RWPE2 (cell line): ENCODE measurements at places on chromosomes 6 and 20.

GRCh38 chr6:21588481-21589351 lies 4.8 kb upstream of the SOX4 start:
- peak; percentile 66 for DNase-seq

- no peak for DNase-seq
Measured at GRCh38 chr6:154370545-154370944, 13.9 kb upstream of the IPCEF1 start.

DNA sequence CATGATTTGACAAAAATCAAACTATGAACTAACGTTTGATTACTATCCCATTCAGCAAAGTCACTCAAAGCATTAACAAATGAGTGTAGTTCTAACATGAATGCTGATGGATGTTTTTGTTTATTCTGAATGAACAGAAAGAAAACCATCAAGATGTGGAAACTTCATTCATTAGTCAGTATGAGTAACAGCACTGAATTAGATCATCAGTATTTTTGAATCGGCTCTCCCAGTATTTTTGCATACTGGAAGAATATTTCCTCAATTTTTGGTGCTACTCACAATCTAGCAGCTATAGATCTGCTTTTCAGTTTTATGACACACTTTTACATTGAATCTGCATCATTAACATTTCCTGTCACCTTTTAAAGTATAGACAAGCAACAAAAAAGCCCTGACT lies 63.8 kb upstream of the CD83 start:
- DNase-seq, result no peak

DNA sequence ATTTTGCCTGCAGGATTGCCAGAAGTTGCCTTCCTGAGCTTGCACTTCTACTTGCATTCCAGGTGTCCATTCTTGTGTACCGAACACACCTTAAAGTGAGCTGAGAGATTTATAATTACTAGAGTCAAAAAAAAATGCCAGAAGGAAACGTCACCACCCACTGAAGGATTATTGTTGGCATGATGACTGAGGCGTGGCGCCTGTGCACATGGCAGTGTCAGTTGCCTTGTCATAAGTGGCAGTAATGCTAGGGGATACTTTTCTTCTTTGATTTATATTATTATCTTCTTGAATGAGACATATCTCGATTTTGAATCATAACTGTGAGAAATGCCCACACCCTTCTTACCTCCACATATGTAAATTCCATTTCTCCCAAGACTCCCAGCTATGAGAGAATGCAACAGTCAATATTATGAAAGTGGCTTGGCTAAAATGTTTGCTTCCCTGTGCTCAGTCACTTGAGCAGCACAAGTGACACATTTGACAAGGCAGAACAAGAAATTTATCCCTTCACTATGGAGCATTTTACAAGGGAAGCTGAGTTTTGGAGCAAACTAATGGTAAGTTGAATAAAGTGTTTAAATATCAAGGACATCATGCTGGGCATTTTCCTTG lies 149.5 kb upstream of the SASH1 start:
- no peak for DNase-seq

DNA sequence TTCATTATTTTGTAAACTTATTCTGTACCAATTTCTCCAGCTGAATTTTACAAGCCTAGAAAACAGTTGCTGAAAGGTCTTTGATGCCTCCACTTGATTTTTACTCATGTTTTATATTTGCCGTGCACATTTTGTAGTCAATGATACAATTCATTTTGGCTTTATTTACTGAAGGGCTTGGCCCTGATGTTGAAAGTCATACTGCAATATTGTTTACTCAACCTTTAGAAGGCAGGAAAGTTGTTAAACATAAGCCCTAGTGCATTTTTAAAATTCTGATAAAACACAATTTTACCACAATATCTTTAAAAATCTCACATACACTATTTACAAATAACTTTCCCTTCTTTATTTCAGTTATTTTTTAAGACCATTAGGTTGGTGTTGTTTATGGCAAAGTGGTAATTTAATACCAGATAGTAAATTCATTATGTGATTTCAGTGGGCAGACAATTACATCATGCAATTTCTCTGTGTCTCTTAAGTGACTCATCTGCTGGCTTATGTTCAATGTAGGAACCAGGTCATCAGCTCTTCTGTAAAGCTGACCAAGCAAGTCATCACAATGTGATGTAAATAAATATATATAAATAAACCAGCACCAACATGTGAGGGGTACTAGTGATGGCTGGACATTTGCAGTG lies 121.1 kb upstream of the SLC35B3 start:
- no peak for DNase-seq

DNA sequence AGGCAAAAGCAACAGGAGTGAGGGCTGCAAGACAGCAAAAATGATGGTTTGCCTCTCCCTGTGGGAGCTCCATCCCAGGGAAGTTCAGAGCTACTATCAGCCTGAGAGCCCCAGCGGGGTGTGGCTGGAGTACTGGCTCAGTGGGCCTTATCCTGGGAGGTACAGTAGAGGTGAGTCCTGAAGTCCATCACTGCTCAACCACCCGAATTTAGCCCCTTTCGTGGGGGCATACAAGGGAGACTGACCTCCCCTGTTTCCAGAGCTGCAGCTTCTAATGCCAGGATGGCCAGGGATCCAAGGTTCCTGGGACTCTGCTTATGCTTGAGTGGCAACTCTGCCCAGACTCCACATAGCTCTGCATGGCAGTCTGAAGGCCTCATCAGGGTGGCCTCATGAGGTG lies 617.8 kb downstream of the MMUT start:
- DNase-seq, result no peak

GRCh38 chr6:146968041-146968760 lies 236.0 kb upstream of the STXBP5 start:
- DNase-seq, result no peak

GRCh38 chr20:24079661-24080412 lies 91.3 kb upstream of the GGTLC1 start:
- no peak for DNase-seq

- DNase-seq, result no peak
Measured at GRCh38 chr6:103908898-103909297, 950.8 kb downstream of the HACE1 start.

- no peak for DNase-seq
Measured at GRCh38 chr6:93896081-93896480, 476.7 kb upstream of the EPHA7 start.

GRCh38 chr6:167678102-167679101 lies 148.3 kb upstream of the AFDN start:
- no peak for DNase-seq

GRCh38 chr6:24145690-24146131 lies 19.7 kb downstream of the NRSN1 start:
- no peak for DNase-seq

- DNase-seq, result no peak
Measured at GRCh38 chr6:149080511-149080910, 237.0 kb upstream of the TAB2 start.

DNA sequence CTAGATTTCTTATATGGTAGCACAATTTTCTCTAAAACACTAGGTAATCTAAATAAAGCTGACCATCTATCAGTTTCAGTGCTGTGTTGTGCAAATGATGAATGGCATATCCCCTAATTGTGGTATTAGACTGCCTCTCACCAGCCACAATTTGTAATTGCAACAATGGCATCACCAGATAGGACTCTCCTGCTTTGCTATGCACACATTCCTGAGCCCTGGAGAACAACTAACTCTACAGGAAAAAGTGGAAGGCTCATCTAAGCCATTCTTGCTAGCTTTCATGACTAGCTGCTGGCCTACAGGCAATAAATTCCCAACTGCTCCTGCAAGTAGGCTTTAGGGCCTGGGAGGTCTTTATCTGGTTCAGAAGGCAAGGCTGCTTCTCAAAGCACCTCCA lies 974.1 kb downstream of the EYS start:
- no peak for DNase-seq

DNA sequence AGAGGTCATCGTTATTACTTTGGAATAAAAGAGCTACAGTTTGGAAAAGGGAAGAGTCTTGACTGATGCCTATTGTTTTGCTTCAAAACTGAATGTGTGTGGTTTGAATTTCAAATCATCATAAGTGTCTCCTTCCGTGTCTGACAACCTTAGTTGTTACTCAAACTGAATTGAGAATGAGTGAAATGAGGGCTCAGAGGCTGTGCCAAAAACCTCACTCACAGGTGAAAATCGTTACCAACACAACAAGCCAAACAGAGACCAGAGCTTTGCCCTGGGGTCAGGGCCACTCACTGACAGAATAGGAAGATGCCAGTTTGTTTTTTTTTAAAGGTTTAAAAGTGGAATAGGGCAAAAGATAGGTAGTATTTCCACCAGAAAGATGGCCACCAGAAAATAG lies 15.2 kb upstream of the SIRT5 start:
- no peak for DNase-seq

- DNase-seq, result no peak
Measured at GRCh38 chr20:31484001-31484400, 8.9 kb downstream of the REM1 start.

GRCh38 chr6:114785235-114786127 lies 442.7 kb upstream of the HS3ST5 start:
- DNase-seq, result no peak

DNA sequence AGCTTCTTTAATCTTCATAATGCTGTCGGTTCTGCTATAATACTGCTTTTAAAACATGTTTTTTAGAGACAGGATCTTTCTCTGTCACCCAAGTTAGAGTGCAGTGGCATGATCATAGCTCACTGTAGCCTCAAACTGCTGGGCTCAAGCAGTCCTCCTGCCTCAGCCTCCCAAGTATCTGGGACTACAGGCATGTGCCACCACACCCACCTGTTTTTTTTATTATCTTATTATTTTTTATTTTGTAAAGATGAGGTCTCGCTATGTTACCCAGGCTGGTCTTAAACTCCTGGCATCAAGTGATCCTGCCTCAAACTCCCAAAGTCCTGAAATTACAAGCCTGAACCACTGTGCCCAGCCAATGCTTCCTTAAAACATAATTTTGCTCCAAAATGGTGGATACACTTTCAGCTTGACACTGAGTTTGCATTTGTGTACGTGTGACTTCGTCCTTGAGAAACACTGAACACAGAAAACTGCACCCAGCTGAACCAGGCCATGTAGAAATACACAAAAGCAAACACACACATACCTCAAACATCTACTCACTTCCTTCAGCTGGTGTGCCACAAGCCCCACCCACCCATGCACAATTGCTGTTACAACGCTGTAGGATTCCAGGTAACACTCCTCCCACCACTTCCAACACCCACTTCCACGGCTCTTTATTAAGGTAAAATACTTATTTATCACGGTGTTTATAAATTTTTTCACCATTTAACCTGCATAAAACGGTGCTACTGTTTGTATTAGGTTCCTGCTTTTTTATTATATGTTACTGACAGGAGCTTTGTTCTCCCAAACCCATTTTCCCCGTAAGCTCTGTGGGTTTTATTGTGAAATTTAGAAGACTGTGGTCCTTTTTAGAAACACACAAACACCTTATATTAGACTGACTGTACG lies 109.1 kb downstream of the TSHZ2 start:
- peak; percentile 94 for DNase-seq

DNA sequence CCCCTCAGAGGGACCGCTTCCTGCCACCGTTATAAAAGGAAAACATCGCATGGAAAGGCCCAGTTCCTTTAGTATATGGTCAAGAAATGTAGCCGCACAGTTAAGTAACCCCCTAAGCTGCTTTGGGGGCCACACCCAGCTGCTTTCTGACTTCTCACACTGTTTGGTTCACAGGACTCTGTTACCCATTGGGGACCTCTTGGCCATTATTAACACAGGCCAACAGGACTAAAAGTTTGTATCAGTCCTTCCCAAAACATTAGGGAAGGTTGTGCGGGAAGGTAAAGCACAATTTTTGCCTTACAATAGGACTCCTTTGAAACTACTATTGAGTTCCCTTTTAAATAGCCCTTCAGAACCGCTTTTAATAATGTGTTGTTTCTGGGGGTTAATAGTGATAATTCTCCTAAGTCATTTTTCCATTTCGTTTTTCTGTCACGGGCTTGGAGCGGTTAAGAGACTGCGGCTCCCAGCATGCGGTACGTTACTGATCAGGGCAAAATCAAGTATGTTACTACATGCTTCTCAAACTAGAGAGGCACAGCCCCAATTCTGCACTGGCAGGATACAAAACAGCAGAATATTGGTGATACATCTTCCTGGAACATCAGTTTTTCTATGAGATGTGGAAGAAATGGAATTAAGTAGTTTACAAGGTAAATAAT lies 668 bp upstream of the RPP40 start:
- DNase-seq, result no peak

DNA sequence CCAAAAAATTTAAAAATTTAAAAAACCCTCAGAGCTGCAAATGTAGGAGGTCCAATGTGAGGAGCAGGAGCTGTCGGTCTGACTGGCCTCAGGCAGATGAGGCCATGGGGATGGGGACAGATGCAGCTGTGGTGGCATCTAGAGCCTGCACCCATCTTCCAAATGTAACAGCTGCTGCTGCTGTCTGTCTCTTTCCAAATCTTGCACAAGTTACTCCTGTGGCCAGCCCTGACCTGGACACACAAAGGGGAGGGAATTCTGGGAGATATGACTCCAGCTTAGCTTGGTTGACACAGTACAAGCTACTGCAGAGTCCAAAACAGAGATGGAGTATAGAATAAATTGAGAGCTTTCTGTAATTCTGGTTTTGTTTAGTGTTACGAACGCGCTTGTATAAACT lies 115.2 kb downstream of the PRND start:
- no peak for DNase-seq

DNA sequence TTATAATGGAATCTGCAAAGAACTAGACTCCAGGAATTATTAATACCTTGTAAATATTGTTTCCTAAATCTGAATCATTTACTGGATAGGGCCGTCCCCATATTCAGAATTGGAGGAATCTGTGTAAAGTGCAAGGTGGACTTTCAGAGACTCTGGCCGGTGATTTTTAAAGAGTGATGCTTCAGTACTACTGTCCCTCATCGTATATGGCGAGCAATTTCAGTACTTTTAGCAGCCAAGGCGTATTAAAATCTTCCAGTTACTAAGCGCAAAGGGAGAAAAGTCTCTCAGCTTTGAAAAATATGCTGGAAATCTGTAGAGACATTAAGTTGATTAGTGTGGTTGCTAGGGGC lies 483 bp downstream of the SMIM26 start:
- DNase-seq, result no peak

DNA sequence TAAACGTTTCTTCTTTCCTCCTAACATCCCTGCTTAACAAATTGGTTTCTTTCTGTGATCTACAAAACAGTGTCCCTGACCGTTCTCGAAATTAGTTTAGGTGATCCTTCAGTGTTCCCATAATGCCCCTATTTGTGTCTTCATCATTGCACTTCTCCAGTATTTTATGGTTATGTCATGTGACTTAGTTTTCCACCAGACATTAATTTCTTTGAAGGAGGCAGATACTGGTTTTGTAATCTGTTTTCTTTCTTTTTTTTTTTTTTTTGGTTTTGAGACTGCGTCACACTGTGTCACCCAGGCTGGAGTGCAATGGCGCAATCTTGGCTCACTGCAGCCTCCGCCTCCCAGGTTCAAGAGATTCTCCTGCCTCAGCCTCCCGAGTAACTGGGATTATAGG lies 49.2 kb downstream of the FAM217A start:
- no peak for DNase-seq
